ENCODE measurements at places on chromosomes 6 and 20.

DNA sequence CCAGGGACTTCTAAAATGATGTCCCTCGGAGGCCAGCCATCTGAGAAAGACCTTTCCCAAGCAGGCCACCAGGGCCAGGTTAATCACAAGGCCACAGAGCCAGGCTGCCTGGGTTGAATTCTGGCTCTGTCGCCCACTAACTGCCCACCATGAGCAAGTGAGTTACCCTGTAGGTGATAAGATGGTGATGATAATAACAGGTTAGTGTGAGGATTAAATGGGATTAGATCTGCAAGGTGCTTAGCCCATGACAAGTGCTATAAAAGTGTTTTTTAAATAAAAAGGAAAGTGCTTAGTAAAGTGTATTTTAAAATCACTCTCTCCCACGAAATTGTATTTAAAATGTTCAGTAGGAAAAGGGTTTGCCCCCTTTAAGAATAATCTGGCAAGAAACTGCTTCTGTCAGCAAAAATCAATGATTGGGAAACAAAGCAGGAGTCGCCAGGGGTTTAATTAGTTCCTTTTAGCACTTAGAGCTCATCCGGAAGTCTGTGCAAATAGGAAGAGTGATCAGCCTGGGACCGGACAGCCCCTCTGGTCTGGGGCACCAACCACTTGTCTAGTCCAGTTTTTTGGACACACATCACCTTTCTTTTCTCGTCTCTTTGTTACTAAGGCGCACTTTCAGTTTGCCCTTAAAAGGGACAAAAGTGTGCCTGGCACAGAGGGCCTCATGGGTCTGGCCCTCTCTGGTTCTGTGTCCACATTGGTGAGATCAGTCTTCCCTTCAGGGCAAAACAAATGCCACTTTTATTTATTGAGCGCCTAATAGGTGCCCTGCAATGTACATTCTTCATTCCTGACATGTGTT lies 150.4 kb downstream of the GRM4 start:
- no peak for DNase-seq

- DNase-seq: no peak
Measured at GRCh38 chr20:63280929-63281545, 8.4 kb downstream of the ARFGAP1 start.

DNA sequence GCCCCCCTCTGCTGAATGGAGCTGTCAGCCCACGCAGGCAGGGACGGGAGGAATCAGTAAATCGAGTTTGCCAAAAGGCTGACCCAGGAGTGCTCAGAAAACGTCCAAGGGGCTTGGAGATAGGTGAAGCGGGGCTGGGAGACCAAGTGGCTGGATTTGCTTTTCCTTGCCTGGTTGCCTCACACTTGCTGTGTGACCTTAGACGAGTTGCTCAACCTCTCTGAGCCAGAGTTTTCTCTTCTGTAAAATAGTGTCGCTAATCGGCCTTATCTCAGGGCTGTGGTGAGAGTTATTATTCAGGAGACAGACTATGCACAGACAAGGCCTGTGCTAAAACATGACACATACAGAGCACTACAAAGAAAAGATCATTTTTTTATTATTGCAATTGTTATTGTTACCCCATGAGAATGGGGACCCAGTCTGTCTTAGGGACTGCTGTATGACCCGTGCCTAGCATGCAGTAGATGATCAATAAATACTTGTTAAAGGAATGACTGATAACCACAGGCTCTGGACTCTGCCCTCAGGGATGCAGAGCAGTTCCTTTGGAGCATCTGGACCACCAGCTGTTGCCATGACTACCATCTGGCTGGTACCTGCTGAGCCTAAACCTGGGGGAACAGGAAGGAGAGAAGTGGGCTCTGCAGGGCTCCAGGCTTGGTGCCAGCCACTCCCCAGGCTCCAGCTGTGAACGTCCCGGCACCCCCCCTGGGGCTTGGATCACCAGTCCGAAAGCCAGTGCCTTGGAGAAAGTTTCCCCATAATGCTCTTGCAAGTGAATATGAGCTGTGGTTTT lies 901 bp downstream of the KCNK15 start:
- DNase-seq: no peak

- no peak for DNase-seq
Measured at GRCh38 chr6:39086294-39086693, 28.7 kb downstream of the SAYSD1 start.

- no peak for DNase-seq
Measured at GRCh38 chr6:116840091-116840490, 11.2 kb upstream of the GPRC6A start.

DNA sequence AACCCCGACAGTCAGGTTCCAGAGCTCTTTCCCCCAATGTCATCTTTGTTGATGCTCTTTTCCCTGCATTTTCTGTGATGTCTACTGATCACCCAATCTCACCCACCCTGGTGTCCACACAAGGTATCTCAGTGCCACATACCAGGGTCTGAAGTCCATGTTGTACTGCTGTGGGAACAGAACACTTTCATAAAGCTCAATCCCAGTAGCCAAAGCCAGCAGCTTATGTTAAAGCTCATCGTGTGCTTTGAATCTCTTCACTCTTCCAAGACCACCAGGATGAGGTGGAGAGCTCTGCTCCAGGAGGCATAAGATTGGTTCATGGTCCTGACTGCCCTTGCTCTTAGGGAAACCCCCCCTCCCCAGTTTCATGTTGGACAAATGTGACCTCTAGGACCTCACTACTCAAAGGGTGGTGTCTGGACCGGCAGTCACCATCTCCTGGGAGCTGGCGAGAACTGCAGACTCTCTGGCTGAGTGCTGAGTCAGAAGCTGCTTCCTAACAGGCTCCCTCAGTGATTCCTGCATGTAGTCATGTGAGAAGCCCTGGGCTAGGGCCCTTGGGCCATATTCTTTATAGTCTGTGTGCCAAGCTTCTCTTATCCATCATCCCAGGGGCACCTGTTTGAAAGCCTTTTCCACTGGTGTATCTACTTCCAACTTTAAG lies 13.4 kb upstream of the CPNE5 start:
- no peak for DNase-seq

- no peak for DNase-seq
Measured at GRCh38 chr20:62825333-62825985, 8.6 kb downstream of the COL9A3 start.

GRCh38 chr6:50720623-50721022 lies 7.3 kb downstream of the TFAP2D start:
- DNase-seq: no peak

GRCh38 chr6:24972311-24972958 lies 36.7 kb upstream of the RIPOR2 start:
- DNase-seq: no peak

GRCh38 chr20:1820138-1821079 lies 74.8 kb upstream of the SIRPA start:
- DNase-seq: peak; percentile 13

DNA sequence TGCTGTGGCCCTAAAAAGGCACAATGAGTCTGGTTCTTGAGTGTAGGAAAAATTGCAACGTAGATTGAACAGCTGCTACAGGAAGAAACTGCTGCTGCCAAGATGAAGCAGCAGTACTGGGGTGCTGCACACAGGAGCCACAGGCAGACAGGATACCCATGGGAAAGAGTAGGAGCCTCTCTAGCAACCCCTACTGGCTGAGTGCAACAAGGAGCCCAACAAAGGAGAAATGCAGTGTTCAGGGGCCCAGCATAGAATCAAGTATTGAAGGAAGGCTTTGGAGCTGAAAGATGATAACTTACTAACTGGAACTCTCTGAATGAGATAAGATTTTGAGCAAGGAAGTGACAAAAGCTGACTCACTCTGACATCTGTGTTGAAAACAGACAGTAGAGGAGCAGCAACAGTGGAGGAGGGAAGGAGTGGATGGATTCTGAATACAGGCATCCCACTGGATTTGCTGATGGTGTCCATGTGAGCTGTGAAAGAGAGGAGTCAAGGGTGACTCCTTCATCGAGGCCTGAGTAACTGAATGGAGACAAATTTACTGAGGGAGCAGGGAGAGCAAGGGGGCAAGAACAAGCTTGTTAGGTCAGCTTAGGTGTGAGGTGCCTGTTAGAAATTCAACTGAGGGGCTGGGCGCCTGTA lies 534.7 kb upstream of the JARID2 start:
- peak; percentile 49 for DNase-seq

DNA sequence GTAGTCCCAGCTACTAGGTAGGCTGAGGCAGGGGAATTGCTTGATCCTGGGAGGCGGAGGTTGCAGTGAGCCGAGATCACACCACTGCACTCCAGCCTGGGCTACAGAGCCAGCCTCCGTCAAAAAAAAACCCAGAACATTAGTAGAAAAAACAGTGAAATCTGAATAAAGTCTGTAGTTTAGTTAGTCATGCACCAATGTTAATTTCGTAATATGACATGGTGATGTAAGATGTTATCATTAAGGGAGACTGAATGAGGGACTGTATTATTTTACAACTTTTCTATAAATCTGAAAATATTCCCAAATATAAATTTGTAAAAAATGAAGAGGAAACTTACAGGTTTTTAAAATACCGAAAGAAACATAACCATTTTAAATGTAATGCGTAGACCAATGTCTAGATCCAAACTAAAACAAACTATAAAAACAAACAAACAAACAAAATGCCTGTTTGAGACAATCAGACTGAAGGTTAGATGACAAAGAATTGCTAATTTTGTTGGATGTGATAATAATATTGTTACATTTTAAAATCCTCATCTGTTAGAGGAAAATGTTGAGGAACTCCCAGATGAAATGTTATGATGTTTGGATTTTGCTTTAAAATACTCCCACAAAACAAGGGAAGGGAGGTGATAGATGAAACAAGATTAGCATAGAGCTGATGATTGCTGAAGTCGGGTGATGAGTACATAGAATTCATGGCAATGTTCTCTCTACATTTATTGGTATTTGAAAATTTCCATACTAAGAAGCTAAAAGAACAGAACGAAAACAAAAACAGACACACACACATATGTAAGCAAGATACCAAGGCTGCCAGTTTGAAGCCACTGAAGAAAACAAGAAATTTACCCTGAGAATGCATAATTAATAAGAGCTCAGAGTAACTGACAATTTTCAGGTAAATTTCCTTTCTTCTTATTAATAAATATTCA lies 1.8 kb downstream of the GSTA4 start:
- DNase-seq: no peak

- no peak for DNase-seq
Measured at GRCh38 chr6:148768646-148769270, 21.9 kb downstream of the UST start.

DNA sequence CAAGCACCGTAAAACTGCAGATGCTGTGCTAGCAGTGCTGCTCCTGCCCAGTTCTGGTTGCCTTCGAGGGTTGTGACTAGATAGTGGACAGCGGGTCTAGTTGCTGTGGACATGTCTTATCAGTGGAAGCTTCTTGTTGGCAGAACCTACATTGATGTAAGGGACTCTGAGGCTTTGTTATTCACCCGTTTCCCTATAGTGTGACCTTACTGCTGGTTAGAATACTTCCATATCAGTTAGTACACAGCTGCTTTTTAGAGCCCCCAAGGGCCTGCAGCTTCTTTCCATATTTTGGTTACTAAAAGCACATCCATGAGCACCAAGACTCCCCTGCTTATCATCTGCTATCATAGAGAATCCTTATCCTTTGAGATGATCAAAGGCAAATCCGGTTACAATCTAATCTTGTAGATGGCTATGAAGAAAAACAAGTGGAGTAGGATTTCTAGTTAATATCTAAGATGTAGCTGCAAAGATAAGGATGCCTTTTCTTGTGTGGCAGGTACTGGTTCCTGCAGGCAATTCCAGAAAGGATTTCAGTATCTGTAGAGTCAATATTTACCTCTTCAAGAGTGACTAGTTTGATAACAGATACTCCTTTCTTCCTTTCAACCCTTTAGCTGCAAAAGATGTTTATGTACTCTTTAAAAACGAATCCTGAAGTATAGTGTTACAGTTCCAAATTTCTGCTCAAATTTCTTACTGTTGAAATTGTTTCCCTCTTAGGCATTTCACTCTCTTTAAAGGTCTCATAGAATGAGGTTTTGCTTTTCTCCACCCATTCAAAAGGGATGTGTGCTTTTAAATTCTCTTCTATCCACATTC lies 163.6 kb downstream of the JARID2 start:
- DNase-seq: no peak

DNA sequence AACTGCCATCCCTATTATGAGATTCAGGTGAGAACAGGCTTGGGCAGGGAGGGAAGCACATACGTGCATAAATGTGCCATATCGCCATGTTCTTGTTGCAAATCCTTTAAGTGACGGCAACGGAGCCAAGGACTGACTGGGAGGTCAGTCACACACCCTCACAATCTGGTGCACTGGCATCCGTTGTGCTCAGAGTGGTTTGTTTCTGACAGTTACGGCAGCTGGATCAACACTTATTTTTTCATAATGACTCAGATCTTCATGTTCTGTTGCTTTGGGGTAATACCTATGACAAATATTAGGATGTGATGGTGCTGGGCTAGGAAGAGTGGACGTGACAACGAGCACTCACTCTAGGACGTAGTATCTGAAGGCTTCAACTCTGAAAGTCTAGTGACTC lies 56.2 kb upstream of the PREP start:
- DNase-seq: peak; percentile 63

- DNase-seq: no peak
Measured at GRCh38 chr6:50966532-50966931, 147.9 kb downstream of the TFAP2B start.

DNA sequence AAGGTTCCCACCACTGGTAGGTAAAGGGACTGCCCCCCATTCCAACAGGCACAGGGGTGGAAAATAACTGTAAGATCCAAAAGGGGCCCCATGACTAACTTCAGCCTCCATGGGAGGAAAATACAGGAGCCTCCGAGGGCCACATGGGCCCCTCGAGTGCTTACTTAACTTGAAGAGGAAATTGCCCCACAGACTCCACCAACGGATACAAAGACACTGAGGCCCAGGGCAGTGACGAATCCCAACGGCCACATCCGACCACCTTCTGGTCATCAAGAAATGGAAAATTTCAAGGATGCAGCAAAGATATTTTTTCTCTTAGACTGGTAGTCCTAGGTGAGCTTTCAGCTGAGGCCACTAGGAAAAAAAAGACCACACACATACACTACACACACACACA lies 116.0 kb upstream of the MRPS10 start:
- no peak for DNase-seq

DNA sequence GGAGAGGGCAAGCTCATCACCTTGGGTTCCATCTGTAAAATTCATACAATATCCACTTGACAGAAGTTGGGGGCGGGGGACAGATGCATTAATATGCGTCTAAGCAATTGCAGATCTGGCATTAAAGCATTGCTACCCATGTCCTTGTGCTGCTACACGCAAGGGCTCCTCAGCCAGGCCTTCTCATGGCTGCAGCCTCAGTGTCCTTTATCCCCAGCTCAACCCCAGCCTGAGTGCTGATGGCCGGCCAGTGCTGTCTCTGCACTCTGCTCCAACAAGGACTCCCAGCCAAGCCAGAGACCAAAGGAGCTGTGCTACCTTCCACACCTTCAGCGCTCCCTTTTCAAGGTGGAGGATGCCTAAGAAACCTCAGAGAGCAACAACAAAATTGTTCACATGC lies 188.5 kb upstream of the STXBP5 start:
- DNase-seq: no peak

- no peak for DNase-seq
Measured at GRCh38 chr6:52144196-52145076, 41.7 kb upstream of the IL17A start.

GRCh38 chr20:12733811-12734210 lies 275.0 kb upstream of the SPTLC3 start:
- DNase-seq: no peak

GRCh38 chr20:14984768-14985622 lies 647.6 kb upstream of the FLRT3 start:
- no peak for DNase-seq

Measured in CD4-positive, alpha-beta T cell treated with Interleukin-4 for 4 hours (primary cell).